ENCODE measurements at places on chromosomes 2 and 18. TPM values are rescaled to one million over a fixed set of nuclear protein-coding genes. Genes with fewer than 3 reads are reported as not detected.

DNA sequence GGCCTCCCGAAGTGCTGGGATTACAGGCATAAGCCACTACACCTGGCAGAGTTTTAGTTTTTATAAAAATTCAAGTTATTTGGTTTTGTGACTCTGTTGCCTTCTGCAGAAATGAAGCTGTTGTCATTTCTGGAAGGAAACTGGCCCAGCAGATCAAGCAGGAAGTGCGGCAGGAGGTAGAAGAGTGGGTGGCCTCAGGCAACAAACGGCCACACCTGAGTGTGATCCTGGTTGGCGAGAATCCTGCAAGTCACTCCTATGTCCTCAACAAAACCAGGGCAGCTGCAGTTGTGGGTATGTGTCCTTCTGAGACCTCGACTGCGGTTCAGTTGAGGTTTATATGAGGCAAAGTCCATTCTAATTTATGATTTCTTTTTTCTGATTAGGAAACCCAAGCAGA, 7.2 kb downstream of the MTHFD2 start:
- no peaks in the 10 kb centered on the region for H3K27me3 ChIP-seq
- no peak overlapping the region for H3K27ac ChIP-seq
- H3K4me1 ChIP-seq: peaks cover 54% of the 10 kb centered on the region
- DNase-seq: no peak

DNA sequence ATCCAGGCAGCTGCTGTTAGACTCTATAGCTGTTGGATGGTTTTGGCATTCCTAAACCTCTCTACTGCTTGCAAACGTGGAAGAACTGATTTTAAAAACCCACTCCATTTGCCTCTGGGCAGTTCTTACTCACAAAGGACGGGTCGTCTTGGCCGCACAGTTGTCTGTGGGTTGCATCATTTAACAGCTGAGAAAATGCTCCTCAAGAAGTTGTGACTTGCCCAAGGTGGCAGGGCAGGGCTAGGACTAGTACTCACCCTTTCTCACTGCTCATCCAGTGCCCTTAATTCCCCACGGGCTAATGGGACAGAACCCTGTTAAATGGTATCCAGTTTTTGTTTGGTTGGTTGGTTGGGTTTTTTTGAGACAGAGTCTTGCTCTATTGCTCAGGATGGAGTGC, 997 bp upstream of the DRC1 start:
- H3K36me3 ChIP-seq: peaks cover 6% of the 10 kb centered on the region
- no peak overlapping the region for H3K27ac ChIP-seq
- no peak overlapping the region for H3K4me3 ChIP-seq
- H3K27me3 ChIP-seq: no peaks in the 10 kb centered on the region

The AMER3 gene
- polyA plus RNA-seq: not detected

DNA sequence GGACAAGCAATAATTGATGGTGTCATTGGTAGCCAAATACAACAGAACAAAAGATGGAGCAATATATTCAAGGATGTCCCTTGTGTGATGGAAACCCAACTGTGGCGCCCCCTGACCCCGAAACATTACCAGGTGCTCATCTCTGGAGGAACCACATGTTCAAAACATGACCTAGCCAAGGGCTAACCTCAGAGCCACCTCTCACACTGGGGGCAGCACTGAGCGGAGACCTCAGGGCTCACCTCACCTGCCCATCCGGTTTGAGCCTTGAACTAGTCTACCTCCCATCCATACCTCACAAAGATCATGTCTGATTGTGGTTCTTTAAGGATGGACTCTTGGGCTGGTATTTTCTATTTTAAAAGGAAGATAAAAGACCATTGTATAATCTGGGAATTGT, 314.4 kb upstream of the CDH7 start:
- DNase-seq: no peak
- H3K27me3 ChIP-seq: no peaks in the 10 kb centered on the region
- no peak overlapping the region for H3K4me3 ChIP-seq

DNA sequence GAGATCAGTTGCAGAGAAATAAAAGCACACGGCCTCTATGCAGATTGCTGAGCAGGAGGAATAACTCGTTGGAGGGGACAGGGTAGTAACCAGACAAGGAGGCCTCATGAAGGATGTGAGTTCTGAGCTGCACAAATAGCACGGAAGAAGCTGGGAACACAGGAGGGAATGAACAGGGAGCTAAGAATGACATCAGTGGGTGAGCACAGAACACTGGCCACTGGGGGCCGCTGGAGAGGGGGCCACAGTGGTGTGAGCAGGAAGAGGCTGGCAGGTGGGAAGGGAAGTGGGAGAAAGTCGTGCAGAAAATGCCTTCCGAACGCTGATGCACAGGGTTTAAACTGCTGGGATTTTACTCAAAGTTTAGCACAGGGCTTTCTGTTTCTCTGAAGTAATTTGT, 61.0 kb downstream of the ZAP70 start:
- no peaks in the 10 kb centered on the region for H3K27me3 ChIP-seq
- no peak overlapping the region for H3K4me3 ChIP-seq
- H3K27ac ChIP-seq: no peak overlapping the region
- peaks cover 64% of the 10 kb centered on the region for H3K36me3 ChIP-seq

DNA sequence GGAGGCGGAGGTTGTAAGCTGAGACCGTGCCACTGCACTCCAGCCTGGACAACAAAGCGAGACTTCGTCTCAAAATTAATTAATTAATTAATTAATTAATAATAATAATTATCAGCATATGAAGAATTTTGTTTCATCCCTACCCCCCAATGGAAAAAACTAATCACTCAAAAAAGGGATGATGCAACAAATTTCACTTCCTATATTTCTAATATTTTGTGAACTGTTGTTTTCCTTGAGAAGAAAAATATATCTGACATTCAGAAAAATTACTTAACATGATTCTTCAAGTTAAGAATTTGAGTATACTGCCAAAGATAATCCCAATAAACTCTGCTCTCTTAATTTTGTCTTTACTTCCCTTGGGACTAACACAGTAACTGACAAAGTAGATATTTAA, 28.1 kb downstream of the EXOC6B start:
- DNase-seq: no peak
- no peaks in the 10 kb centered on the region for H3K36me3 ChIP-seq
- H3K27ac ChIP-seq: no peak overlapping the region
- H3K4me3 ChIP-seq: no peak overlapping the region
- no peaks in the 10 kb centered on the region for H3K27me3 ChIP-seq
- peaks cover 28% of the 10 kb centered on the region for H3K4me1 ChIP-seq

- no peak for DNase-seq
- H3K27me3 ChIP-seq: no peaks in the 10 kb centered on the region
- peaks cover 9% of the 10 kb centered on the region for H3K4me1 ChIP-seq
- no peak overlapping the region for H3K4me3 ChIP-seq
- no peak overlapping the region for H3K27ac ChIP-seq
Measured at GRCh38 chr2:174833737-174834136, 69.5 kb upstream of the CHRNA1 start.

- H3K4me1 ChIP-seq: peaks cover 33% of the 10 kb centered on the region
- no peaks in the 10 kb centered on the region for H3K27me3 ChIP-seq
- DNase-seq: no peak
Measured at GRCh38 chr2:46821600-46821999, 94.0 kb downstream of the MCFD2 start.

The UGT1A5 gene
- not detected for polyA plus RNA-seq

DNA sequence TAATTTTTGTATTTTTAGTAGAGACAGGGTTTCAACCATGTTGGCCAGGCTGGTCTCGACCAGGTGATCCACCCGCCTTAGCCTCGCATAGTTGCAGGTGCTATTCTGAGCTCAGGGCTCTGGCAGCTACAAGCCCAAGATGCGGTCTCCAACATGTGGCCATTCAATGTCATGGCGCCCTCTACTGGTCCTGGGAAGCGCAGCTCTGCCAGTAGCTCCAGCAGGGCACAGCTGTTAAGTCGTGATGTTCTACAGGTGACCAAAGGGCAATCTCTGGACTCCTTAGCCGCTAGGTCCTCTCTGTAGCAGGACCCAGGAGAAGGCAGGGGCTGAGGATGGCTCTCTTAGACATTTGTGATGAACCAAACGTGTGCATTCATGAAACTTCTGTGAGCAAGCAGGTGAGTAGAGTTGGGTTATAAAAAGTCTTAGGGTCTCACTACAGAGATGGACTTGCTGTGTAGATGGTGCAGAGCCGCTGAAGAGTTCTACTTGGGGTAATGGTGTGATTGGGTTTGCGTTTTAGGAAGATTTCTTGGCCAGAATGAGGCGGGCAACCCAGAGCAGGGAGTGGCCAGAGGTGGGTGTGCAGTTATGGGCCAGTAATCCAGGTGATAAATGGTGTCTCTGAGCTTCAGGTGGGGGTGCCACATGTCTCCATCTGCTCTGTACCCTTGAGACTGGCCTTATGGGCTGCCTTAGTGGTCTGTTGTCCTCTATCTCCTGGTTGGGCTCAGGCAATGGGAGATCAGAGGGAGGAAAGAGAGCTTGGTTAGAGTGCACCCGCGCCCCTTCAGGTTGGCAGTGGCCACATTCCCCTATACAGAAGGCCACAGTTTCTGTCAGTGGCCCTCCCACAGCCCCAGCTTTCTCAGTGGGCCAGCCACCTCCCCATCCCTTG, 31.0 kb downstream of the IL37 start:
- H3K36me3 ChIP-seq: no peaks in the 10 kb centered on the region
- peak; percentile 45 for DNase-seq
- no peaks in the 10 kb centered on the region for H3K4me1 ChIP-seq
- H3K27me3 ChIP-seq: peaks cover 18% of the 10 kb centered on the region

- DNase-seq: no peak
- H3K4me1 ChIP-seq: no peaks in the 10 kb centered on the region
- H3K36me3 ChIP-seq: no peaks in the 10 kb centered on the region
Measured at GRCh38 chr2:214730800-214731407, 78.6 kb downstream of the BARD1 start.

DNA sequence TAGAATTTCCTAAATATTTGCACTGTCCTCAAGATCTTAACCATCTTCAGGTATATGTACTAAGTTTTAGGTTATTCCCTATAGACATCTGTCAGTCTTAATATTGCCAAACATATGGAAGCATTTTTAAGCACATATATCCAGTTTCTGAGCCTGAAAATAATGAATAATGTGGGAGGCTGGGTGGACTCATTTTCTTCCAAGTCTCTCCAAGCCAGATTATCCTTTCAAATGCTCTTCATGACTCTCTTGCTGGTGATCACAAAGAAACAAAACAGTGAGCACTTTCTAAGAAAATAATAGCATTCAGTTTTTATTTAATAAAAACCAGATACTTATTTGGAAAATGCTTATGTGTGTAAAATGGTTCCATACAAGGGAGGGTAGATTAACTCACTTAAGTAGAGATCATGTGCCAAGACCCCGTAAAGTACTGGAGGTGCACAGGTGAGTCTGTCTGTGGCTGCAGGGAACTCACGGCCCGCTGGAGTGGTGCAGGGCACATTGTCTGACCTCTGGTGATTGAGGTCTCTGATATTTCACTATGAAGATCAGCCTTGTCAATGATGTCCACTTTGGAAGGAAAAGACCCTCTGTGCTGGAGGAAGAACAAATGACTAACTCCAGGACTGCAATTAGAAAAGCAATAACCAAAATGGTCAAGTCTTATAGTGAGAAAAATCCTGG, 161.6 kb downstream of the TMEM18 start:
- no peaks in the 10 kb centered on the region for H3K4me1 ChIP-seq
- DNase-seq: no peak
- H3K27ac ChIP-seq: no peak overlapping the region
- no peaks in the 10 kb centered on the region for H3K27me3 ChIP-seq
- no peak overlapping the region for H3K4me3 ChIP-seq

- H3K27me3 ChIP-seq: no peaks in the 10 kb centered on the region
- DNase-seq: no peak
- no peaks in the 10 kb centered on the region for H3K36me3 ChIP-seq
- no peak overlapping the region for H3K27ac ChIP-seq
- H3K4me1 ChIP-seq: no peaks in the 10 kb centered on the region
- no peak overlapping the region for H3K4me3 ChIP-seq
Measured at GRCh38 chr2:69241664-69242514, 145.1 kb downstream of the GFPT1 start.

- H3K4me1 ChIP-seq: no peaks in the 10 kb centered on the region
- H3K4me3 ChIP-seq: no peak overlapping the region
- H3K27me3 ChIP-seq: no peaks in the 10 kb centered on the region
- no peak overlapping the region for H3K27ac ChIP-seq
Measured at GRCh38 chr2:27249891-27250651, 12.8 kb downstream of the SLC30A3 start.

The NDC80 gene
- polyA plus RNA-seq: 0.34 TPM

DNA sequence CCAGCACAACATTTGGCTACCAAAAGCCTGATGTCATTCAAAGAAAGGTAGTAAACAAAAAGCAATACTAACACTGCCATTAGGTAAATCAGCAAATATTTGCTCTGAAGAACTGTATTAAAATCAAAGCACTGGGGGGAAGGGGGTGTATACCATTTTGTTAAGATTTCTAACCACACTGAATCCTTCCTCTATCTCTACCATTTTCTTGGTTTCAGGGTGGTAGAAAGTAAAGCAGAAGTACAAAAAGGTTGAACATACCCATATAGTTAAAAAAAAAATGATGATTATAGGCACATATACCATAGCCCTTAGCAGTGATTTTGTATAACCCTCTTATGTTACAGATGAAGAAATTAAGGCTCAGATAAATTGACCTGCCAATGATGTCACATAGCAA, 437.6 kb downstream of the ZEB2 start:
- H3K36me3 ChIP-seq: no peaks in the 10 kb centered on the region
- H3K4me3 ChIP-seq: no peak overlapping the region
- DNase-seq: no peak
- H3K27me3 ChIP-seq: no peaks in the 10 kb centered on the region
- H3K27ac ChIP-seq: no peak overlapping the region

The ABCG5 gene
- polyA plus RNA-seq: not detected

DNA sequence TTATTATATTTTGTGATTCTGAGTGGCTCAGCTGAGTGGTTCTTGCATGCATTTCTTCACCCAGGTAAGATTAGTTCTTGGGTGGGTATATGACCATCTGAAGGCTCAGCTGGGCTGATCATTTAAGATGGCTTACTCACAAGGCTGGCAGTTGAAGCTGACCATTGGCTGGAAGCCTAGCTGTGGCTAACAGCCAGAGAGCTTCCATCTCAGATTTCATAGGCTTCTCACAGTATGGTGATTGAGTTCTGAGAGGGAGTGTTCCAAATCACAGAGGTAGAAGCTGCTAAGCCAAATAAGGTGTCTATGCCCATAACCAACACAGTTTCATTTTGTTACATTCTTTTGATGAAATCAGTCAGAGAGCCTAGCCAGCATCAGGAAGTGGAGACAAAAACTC, 117.4 kb upstream of the RPRM start:
- no peak overlapping the region for H3K4me3 ChIP-seq
- DNase-seq: no peak

GRCh38 chr2:224749136-224749535, 33.0 kb upstream of the CCDC195 start:
- H3K4me3 ChIP-seq: no peak overlapping the region
- no peak for DNase-seq
- H3K27me3 ChIP-seq: no peaks in the 10 kb centered on the region
- H3K27ac ChIP-seq: no peak overlapping the region
- no peaks in the 10 kb centered on the region for H3K4me1 ChIP-seq

The IL18R1 gene
- 1.1 TPM for polyA plus RNA-seq

All from heart left ventricle (tissue), 16 donors.